ENCODE measurements at places on chromosomes 3 and 15.

DNA sequence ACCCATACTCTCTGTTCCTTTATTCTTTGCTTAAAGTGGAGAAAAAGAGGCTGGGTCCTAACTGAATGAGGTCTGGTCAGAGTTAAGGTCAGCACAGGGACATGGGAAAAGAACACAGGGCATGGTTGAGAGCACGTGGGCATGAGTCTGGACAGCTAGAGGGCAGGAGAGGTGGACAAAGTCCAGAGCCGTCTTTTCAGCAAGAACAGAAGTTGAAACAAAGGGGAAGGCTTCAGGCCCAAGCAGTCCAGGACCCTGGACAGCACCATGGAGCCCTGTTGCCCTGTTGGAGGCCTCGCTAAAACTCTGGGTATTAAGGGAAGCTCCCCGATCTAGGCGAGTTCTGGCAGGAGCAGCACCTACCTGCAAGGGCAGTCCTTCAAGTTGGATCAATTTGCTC lies 50.7 kb downstream of the XYLB start:
- no peak for DNase-seq

- no peak for DNase-seq
Observed at GRCh38 chr3:179599531-179599930, 4.9 kb downstream of the MRPL47 start.

DNA sequence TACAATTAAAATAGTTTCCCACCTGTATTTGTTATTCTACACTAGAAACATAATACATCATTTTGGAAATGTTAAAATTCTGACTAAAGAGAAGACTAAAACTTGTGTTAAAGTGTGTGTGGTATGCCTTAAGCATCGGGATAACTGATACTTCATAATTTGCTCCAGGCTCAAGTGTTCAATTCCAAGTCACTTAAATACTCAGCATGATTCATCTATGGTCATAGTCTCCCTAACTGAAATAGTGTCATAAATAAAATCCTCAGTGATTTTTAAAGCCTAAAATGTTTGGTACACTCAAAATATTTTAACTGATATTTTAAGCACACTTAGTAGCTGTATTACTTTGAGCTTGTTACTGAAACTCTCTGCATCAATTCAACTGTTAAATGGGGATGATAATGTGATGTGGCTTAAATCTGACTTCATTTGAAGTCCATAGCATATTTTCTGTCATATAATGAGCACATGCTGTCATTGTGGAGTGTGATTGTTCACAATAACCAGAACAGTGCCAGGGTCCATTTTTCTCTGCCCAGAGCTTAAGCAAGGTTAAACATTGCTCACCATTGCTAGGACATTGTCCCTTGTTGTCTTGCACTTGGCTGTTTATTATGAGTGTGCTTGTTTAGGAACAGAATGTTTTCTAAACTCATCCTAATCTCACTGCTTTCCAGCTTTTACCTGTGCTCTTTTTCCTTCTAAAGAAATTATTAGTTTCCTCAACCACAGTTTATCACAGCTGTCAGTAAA lies 122.2 kb downstream of the KLHL25 start:
- DNase-seq, result no peak

- DNase-seq, result no peak
Observed at GRCh38 chr3:1962396-1963088, 136.1 kb upstream of the CNTN4 start.

DNA sequence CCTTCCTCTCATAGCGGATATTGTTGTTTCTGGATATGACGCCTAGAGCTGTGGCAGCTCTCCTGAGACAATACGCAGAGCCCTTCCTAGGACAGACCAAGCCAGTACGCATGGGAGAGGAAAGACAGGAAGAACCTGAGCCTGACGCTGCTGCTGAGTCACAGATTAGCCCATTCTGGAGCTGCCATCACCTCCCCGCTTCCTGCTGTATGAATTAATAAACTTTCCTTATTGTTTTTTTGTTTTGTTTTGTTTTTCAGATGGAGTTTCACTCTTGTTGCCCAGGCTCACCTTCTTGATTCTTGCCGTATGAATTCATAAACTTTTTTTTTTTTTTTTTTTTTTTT lies 67.0 kb downstream of the PPCDC start:
- DNase-seq, result no peak

DNA sequence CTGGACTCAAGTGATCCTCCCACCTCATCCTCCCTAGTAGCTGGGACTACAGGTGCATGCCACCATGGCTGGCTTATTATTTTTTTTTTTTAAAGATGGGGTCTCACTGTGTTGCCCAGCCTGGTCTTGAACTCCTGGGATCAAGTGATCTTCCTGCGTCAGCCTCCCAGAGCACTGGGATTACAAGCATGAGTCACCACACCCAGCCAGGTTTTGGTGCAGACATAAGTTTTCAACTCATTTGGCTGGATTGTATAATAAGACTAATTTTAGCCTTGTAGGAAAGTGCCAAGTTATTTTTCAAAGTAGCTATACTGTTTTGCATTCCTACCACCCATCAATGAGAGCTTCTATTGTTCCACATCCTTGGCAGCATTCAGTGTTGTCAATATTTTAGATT lies 32.1 kb downstream of the BUB1B start:
- DNase-seq, result no peak

DNA sequence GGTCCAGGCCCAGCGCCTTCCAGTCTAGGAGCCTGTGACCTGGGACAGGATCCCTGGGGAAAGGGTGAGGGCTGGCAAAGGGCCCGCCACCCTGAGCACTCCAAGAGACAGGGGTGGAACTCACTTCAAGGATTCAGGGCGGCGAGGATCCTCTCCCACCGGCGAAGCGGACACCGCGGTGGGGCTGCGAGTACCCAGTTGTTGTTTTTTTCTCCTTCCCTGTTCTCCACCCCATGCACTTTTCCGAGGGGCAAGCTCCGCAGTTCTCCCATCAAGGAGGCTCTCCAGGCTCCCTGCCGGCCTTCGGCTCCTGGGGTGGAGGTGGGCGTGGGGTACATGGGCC lies 387 bp upstream of the PAQR5 start:
- DNase-seq, result no peak

DNA sequence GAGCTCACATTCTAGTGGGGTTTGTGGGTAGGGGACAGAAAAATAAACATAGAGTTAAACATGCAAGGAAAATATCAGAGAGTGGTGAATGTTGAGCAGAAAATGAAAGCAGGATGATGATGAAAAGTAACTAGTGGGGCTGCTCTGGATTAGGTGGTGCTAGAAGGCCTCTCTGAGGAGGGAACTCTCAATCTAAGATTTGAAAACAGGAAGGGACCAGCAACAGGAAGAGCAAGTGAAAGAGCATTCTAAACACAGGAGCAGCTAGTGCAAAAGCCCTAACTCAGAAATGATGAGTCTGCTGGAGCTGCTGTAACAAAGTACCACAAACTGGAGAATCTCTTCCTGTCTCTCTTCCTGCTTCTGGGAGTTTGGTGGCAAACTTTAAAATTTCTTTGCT lies 468.6 kb upstream of the AGTR1 start:
- no peak for DNase-seq

GRCh38 chr15:22866079-22866478 lies 27.6 kb downstream of the NIPA2 start:
- no peak for DNase-seq

Measured in activated T-cell treated with anti-CD3 and anti-CD28 coated beads, Interleukin-2, amount 50 U/mL, for 24 hours (primary cell).